ENCODE measurements at places on chromosomes 3 and 15.

- DNase-seq, result peak; percentile 86
Measured at GRCh38 chr15:74842581-74843444, at the start of gene ULK3. Gene ULK3 (minus strand): TSS chr15:74843156. CDS start chr15:74843105, 51 bp downstream.

DNA sequence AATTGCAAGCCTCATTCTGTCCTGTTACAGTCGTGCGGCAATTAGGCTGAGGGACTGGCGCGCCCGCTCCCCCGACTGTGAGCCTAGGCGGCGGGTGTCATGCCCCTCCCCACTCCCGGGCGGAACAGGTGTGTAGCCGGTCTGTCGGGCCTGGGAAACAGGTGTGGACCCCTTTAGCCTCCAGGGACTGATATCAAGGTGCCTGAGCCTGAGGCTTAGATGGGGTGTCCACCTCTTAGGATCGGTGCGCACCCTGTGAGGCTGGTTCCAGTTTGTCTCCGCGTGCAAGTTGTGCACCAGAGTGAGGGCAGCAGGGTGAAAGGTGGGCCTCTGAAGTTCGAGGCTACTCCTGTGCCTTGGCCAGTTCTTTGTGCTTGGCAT, 686 bp downstream of the VPS8 start:
- DNase-seq, result no peak

GRCh38 chr3:160409812-160410610, 10.6 kb downstream of the SMC4 start:
- DNase-seq, result no peak

DNA sequence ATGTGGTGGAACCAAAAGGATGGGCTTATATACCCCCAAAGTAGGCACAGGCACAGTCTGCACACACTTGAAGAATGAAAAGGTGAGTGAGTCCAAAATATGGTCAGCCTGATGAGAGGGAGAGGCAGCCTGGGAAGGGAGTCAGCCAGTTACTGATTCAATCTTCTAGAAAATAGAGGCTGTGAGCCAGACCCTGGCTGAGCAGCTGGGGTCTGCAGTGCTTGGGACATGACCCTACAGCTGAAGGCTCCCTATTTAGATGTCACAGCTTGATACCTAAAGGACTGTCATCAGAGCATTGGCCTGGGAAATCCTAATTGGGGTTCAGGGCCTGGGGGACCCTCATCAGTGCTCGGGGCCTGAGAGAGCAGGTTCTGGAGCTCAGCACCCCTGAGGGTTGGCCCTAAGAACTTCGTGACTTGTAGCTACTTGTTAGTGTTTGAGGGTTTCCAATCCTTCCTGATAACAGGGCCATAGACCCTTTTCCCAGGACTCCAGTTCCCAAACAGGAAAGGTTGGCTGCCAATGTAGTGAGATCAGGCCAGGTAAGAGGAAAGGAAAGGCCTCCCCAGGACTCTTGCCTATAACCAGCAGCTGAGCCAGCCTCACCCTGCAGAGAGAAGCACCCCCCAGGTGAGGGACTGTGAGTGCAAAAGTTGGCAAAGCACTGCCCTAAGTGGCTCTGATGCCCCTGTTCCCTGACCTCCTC, 54.7 kb upstream of the SLCO2A1 start:
- DNase-seq, result no peak

- DNase-seq, result no peak
Measured at GRCh38 chr15:66586155-66586976, 20.6 kb upstream of the LCTL start.

DNA sequence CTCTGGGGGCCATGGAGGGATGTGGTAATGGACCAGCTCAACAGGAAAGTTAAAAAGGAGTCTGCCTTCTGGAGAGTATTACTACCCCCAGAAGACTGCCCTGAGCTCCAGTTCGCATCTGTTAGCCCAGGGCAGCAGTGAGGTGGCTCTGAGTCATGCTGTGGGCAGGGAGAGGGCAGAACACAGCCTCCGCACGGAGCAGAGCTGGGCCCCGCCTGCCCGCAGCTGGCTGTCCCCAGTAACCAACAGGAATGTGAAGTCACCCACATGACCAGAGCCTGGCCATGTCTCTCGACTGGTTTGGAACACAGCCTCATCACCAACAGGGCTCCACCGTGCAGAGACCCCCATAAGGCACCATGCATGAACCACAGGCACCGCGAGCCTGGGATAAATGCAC, 62.1 kb downstream of the CYFIP1 start:
- peak; percentile 84 for DNase-seq

DNA sequence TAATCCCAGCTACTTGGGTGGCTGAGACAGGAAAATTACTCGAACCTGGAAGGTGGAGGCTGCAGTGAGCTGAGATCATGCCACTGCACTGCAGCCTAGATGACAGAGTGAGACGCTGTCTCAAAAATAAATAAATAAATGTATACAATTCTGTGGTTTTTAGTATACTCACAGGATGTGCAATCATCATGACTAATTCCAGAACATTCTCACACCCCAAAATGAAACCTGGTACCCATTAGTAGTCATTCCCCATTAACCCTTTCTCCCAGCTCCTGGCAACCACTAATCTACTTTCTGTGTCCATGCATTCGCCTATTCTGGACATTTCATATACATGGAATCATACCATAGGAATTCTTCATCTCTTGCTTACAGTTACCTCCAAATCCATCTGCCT, 44.5 kb downstream of the LRRFIP2 start:
- DNase-seq, result peak; percentile 62

- DNase-seq, result peak; percentile 75
Measured at GRCh38 chr3:43855674-43856299, 165.0 kb downstream of the ABHD5 start.

- no peak for DNase-seq
Measured at GRCh38 chr3:181885868-181886630, 174.3 kb downstream of the SOX2 start.

- no peak for DNase-seq
Measured at GRCh38 chr3:38743043-38743442, 73.0 kb downstream of the SCN10A start.

- DNase-seq, result no peak
Measured at GRCh38 chr3:142633073-142633472, 36.9 kb downstream of the PLS1 start.

Measured in HT1080 (cell line).